ENCODE measurements at places on chromosomes 6 and 20.
A peak's percentile ranks its signal among the peaks of the same experiment; 100 is the strongest.

DNA sequence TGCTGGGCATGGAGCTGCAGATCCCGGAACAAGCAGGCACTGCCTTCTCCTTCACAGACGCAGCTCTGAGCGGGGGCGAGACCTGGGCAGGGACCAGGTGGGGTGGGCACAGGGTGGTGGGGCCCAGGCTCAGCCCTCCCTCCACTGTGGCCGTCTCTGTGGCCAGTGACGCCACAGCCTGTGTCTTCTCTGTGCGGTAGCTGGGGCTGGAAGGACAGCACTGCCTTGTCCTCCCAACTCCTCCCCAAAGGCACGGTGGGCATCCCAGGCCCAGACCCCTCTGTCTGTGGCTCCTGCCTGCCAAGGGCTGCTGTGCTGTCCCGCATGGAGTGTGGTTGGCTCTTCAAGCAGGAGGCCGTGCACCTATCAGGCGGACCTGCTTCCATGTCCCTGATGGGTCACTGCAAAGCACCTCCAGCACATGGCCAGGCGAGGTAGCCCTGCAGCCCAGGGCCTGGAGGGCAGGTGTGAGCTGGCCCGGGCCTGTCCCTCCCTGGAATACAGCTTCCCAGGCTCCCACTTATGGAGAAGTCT lies 14.8 kb upstream of the TNFRSF6B start:
- DNase-seq = no peak

- no peak for DNase-seq
Observed at GRCh38 chr20:10679269-10679668, 5.5 kb upstream of the JAG1 start.

GRCh38 chr6:151494936-151495320 lies 1.1 kb downstream of the CCDC170 start:
- DNase-seq = no peak

DNA sequence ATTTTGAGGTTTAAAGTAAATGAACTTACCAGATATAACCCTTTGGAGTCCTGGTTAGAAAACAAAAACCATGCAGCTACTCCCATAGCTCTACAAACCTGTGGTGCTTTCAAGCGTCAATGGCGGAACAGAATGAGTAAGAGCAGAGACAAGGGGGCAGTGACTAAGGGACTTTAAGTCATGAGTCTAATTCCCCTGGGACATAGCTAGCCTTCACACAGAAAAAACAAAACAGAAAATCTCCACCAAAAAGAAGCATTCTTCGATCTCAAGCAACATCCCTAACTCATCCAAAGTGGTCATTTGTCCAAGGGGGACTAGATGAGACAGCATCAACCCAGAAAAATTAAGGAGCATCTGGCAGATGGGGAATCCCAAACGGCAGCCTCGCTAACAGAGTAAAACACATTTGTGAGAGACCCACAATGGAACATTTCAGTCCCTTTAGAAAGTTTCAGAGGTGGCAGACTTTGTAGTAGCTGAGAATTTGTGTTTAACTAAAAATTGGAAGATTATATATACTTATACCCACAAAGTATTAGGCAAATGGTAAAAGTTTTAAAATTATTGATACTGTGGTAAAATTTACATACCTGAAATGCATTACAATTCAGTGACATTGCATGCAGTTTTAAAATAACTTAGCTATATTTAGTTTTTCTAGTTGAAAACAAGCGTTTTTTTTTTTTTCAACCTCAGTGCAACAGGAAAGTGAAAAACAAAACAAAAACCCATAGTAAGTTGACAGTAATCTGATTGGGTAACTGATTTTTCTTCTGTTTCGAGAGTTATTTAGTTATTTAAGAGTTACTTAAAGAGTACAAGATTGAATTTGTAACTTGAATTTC lies 67.5 kb downstream of the KCNQ5 start:
- no peak for DNase-seq

DNA sequence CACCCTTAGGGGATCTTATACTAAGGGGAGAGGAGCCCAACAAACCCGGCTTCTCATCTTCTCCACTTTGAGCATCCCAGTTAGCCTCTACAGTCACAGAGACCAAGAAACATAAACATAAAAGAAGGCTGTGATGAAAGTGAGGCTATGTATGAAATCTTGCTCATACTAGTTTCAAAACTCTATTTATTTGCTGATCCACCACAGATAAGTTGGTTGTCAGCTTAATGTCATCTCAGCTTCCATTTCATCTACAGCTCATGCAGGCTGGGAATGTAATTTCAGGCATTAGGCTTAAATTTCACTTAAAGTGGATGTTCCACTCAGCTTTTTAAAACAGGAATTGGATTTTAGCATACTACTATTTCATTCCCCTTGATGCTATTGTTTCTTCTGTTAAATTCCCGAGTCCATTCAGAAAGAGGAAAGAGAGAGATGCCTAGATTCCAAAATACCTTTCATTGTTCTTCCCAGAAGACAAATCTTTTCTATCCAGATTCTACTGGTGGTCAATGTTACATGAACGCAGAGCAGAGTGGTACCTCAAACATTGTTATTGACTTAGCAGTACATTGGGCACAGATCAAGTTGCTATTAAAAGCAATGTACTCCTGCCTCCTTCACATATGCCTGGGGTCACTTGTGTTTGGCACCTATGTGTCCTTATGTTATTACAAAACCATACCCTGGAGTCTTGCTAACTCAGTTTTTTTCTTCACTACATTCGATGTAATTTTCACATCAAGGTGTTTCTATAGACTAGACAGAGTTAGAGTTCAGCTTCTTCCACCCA lies 149.0 kb downstream of the HACE1 start:
- no peak for DNase-seq

GRCh38 chr20:58091810-58092209 lies 136.6 kb downstream of the ANKRD60 start:
- DNase-seq = no peak

DNA sequence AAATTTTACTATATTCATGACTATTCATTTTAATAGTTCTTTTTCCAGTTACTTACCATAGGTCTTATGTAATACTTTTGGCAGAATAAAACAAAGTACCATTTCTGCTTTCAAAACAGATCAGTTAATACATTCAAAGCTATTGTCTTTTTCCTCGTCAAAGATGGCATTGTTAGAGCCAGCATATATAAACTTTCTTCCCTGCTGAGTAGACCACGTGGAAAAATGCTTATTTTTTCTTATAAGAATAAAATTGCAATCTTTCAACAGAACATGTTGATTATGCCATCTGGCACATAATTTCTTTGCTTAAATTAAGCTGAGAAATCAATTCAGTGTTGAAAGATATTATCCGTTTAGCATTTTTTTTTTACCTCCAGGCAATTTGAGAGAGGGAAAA lies 34.9 kb upstream of the EXOC2 start:
- no peak for DNase-seq

- DNase-seq = no peak
Observed at GRCh38 chr20:4025125-4025524, 9.8 kb upstream of the RNF24 start.

DNA sequence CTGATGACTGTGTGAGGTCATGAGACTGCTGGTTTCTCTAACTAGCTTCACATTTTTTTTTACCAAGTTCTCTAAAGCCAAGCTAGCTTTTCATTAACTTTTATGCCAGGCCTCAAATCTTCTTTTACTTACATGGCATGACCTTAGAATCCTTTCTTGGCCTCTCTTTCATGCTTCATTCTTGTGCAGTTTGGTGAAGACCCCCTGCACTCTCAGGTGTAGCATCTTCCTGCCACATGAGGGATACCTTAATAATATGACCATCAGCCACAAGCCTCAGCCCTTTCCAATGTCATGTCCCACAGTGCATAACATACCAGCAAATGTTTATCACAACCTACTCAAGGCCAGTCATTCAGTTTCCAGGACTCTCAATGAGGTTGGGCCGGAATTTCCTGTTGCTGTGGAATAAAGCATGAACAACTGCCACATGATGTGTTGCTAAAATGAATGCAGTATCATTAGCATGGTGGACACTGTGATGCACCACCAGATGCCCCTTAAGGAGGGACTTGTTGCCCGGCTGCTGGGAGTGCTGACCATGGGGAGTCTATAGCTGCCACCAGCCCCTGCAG lies 72.2 kb downstream of the RIN2 start:
- DNase-seq = no peak

GRCh38 chr6:116370760-116371119 lies at the start of gene DSE:
DSE (plus strand) TSS chr6:116370947; CDS start chr6:116399251, 28,304 bp downstream.
- DNase-seq = peak; percentile 55

GRCh38 chr6:147724454-147724853 lies 216.0 kb downstream of the SAMD5 start:
- no peak for DNase-seq

DNA sequence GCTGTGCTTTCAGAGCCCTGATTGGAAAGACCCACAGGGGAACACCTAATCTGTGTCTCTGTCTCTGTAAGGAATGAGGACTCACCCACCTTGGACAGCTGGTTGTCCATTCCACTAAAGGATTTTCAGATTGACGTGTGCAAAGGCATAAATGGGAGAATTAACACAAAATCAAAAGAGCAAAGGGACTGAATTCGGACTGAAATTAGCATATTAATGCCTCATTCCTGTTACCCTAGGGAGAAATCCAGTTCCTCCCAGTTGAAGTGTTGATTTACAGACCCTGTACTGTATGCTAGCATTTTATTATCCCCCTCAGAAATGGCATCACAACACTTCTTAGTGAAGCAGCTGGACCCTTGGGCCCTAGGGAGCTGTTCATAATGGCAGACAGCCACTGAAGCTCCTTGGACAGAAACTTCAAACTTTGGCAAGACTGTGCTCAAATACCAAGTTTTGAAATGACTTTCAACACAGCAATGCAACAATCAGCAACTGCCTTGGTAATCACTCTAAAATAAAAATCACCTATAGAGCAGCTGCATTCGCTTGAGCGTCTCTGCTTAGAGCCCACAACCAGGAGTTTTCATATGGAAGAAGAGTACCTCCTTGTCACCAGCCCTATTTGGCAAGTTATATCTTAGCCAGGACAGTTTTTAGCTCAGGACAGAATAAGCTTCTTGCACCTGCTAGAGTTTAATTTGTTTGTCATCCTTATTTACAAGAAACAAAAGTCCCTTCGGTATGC lies 118.1 kb downstream of the TRDN start:
- no peak for DNase-seq

DNA sequence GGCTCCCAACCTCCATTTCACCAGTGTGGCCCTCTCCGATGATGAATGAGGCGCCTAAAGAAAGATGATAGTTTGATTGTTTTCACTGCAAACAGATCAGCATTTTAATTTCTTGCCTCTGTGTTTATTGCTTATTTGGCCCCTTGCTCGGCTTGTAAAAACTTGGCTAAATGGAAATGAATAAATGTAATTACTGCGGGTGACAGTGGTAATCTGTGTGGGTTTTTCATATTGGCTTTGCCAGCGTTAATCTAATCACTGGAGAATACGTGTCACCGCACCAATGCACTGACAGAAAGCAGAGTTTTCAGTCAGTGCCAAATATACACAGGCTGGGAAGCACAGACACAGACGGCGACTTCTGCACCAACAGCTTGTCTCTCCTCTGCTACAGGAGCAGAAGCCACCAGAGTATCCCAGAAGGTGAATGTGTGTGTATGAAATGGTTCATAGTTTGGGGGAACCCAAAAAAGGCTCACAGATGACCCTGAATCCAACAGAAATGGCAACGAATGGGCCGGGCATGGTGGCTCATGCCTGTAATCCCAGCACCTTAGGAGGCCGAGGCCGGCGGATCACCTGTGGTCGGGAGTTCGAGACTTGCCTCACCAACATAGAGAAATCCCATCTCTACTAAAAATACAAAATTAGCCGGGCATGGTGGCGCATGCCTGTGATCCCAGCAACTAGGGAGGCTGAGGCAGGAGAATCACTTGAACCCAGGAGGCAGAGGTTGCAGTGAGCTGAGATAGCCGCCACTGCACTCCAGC lies 534.0 kb downstream of the PKHD1 start:
- DNase-seq = no peak

DNA sequence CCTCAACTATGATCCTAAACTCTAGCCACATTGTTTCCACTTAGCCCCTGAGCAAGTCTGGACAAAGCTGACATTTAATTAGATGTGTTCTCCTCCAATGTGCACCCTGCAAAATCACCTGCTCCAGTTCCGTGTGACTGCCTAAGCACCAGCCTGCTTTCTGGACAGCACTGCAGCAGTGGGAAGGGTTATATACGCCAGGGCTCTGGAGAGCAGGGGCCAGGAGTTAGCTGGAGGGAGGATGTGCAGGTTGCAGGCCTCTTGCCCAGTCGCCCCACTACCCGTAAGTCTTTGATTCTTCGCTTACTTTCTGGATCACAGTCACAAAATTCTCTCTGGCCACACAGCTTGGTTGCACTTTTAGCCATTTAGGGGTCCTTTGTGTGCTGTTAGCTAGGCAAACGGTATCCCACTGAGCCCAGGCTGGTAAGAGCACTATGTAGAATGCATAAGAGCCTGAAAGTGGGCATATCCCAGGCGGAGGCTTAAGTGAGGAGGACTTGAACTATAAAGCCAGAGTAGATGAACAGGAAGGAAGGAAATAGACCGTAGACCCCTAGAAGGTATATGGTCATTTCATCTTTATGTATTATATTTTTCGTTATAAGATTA lies 10.7 kb upstream of the PLEKHG1 start:
- no peak for DNase-seq

- DNase-seq = no peak
Observed at GRCh38 chr6:9732056-9732455, 682.8 kb downstream of the TFAP2A start.

GRCh38 chr6:101630941-101631340 lies 237.4 kb downstream of the GRIK2 start:
- no peak for DNase-seq

DNA sequence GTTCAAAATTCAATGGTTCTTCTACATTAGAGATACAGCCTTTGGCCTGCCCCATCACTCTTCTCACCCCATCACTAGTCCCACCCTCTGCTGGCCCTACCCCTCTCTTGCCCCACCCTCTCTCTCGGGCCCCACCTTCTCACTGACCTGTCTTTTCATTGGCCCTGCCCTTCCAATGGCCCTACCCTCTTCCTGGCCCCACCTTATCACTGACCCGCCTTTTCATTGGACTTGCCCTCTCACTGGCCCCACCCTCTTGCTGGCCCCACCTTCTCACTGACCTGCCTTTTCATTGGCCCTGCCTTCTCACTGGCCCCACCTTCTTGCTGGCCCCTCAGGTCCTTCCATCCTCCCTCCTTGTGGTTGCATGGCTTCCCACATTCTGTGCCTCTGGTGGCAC lies 107.2 kb upstream of the PLEKHG1 start:
- no peak for DNase-seq

- no peak for DNase-seq
Observed at GRCh38 chr6:157546321-157546720, 165.3 kb downstream of the ZDHHC14 start.

GRCh38 chr6:143264379-143264778 lies 186.1 kb downstream of the ADAT2 start:
- DNase-seq = no peak

GRCh38 chr6:18389479-18389878 lies 2.3 kb downstream of the RNF144B start:
- no peak for DNase-seq

- no peak for DNase-seq
Observed at GRCh38 chr6:93164781-93165180, 254.6 kb downstream of the EPHA7 start.

GRCh38 chr20:54345301-54345724 lies 130.1 kb upstream of the DOK5 start:
- no peak for DNase-seq

DNA sequence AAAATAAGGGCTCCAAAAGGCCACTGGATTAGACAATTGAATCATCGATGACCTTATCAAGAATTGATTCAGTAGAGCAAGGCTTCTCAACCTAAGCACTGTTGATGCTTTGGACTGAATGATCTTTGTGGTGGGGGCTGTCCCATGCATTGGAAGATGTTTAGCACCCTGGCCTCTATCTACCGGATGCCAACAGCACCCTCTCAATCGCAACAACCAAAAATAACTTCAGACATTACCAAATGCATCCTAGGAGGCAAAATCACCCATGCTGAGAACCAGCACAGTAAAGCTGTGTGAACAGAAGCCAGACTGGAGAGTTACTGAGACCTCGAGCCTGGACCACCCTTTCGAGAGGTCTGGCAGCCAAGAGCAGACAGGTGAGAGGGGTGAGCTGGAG lies 67.5 kb downstream of the TBC1D7 start:
- no peak for DNase-seq

Data from nucleus accumbens (tissue), 56 donors.